ENCODE measurements at places on chromosomes 4 and X.

DNA sequence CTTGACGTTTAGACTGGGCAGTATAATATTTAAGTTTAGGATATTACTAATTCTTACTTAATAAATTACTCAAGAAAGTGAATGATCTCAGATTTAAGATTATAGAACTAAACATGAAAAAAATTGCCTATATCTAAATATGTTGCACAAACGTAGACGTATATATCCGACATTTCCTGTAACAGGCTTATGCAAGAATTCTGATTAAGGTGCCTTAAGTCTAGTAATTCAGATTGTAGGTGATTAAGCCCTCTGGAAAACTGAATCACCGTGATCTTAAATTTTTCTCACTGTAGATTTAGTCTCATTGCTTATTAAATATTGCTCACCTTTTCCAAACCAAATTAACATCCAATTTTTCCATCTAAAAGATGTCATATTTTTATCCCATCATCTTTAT, 24.0 kb downstream of the ATXN3L start:
- DNase-seq = no peak

GRCh38 chr4:116486401-116486800, 599.0 kb downstream of the TRAM1L1 start:
- no peak for DNase-seq

- no peak for DNase-seq
Measured at GRCh38 chr4:134747108-134747805, 545.7 kb upstream of the PABPC4L start.

DNA sequence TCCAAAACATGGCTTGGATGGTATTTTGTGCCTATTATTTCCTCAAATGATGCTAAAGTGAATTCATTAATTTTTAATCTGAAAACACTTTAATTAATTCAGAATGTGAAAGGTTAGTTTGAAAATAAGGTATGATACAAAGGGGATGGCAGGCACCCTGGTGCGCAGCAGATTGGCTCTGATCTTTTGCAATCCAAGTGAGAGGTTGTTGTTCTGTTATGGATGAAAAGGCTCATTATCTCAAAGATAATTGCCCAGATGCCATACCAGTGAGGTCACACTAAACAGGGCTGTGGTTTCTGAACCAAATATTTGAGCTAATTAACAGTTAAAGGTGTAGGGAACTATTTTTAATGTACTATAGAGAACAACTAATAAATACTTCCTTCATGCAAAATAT, 504.9 kb downstream of the RAPGEF2 start:
- DNase-seq = peak; percentile 62

DNA sequence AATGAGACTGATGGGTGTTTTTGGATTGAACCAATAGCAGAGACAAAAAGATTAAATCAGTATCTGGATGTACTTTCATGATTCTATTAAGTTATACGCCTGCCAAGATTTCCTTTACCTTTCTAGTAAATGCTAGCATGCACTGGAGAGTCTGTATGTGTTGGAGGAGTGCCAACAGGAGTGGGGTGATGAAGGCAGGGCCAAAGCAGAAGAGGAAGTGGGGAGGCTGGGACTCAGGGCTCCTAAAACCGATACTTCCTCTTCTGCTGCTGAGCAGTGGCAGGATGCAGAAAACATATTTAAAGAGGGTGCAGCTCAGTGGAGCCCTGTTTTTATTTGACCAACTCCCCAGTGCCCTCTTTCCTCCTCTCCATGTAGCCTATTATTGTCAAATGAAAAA, 5.6 kb downstream of the CYSLTR1 start:
- DNase-seq = no peak

DNA sequence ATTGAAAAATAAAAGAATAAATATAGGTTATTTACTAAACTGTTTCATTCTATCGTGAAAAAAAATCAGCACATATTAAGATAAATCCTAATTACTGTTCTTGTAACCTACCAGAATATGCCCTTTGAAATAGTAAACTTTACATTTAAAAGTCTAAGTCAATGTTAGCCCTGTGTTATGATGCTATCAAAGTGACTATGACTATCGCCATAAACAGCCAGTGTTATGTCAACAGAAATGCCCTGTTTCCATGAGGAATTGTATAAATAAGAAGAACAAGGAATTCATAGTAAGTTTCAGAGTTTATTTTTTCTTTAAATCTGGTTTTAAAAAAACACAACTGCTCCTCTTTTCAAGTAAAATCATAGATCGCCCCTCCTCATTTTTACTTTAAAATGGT, 11.4 kb downstream of the NR3C2 start:
- DNase-seq = no peak

GRCh38 chr4:148200960-148201359, 241.3 kb downstream of the NR3C2 start:
- no peak for DNase-seq

DNA sequence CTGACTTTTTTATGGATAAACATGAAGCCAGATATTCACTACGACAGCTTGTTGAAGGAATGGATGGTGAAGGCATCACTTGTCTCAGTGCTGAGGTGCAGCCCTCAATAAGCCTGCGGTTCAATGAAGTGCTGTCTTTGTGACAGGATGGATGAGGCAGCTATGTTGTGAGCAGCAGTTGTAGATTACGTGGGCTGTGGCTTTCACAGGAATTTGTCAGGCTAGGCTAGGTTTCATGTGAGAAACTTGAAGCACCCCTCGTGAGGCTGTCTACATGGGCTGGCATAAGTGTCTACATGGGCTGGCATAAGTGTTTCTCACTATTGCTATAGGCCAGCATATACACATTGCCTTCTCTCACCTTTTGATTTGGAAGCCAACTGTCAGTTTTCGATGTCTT, 1050.0 kb downstream of the ADGRL3 start:
- no peak for DNase-seq

GRCh38 chrX:100424012-100424411, 13.9 kb upstream of the PCDH19 start:
- DNase-seq = no peak

- DNase-seq = no peak
Measured at GRCh38 chrX:96376266-96376665, 308.4 kb upstream of the DIAPH2 start.

GRCh38 chrX:15310117-15310516, 5.3 kb downstream of the ASB11 start:
- no peak for DNase-seq

GRCh38 chr4:186709517-186709916, 14.1 kb downstream of the FAT1 start:
- no peak for DNase-seq

DNA sequence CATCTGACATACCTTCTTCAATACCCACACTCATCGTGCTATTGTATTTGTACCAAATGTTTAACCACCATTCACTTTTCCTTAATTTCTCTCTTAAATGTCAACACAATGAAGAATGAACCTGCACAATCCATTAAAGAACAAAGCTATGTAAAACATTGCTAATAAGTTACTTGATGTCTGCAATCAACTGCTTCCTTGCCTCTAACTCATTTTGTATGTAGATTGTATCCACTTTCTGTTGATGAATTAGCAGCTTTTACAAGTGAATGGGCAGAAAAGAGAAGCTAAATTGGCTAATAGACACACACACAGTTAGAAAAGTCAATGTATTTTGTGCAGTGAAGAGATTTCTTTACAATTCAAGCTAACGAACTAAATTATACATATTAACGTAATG, 212.5 kb upstream of the NDST3 start:
- DNase-seq = no peak

GRCh38 chr4:64581422-64581821, 172.2 kb upstream of the TECRL start:
- peak; percentile 10 for DNase-seq

- peak; percentile 38 for DNase-seq
Measured at GRCh38 chr4:57158762-57159161, 48.6 kb upstream of the IGFBP7 start.

DNA sequence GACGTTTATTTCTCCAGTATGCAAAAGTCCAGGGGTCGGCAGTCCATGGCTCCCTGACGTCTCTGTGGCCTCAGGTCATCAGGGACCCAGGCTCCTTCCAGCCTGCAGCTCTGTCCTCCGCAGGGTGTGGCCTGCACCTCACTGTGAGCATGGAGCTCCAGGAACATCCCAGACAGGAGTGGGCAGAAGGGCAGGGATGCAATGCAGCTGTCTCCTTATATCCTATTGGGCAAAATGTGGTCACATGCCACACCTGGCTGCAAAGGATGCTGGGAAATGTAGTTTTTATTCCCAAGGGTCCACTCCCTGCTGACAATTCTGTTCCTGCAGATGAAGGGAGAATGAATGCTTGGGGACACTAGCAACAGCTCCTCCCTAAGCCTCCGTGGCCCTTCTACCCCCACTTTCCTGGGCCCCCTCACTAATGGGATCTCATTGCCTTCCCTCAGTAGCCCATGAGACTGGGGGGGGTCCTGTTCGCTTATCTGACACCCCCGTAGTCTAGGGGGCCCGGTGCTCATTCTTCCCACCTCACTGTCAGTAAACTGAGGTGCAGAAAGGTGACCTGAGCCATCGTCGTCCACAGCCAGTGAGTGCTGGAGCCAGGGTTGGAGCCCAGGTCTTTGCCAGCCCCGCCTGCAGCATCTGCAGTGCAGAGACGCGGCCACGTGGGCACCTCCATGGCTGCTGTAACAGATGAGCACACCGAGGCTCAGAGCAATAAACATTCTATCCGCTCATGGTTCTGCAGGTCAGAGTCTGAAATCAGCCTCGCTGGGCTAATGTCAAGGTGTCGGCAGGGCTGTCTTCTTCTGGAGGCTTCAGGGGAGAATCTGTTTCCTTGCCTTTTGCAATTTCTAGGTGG, 5.9 kb upstream of the GRPEL1 start:
- peak; percentile 39 for DNase-seq

DNA sequence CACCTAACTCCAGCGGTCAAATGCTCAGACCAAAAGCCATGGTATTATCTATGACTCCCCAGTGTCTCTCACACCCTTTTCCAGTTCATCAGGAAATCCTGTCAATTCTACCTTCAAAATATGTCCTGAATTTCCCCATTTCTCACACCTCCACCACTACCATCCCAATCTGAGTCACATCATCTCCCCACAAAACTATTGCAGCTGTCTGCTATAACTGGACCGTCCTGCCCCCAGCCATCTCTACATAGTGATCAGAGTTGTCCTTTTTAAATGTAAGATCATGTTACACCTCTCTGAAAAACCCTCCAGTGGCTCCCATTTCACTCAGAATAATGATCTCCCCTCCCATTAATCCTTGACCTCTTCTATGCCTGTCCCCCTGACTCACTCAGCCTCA, 6.8 kb upstream of the ODAPH start:
- DNase-seq = no peak

DNA sequence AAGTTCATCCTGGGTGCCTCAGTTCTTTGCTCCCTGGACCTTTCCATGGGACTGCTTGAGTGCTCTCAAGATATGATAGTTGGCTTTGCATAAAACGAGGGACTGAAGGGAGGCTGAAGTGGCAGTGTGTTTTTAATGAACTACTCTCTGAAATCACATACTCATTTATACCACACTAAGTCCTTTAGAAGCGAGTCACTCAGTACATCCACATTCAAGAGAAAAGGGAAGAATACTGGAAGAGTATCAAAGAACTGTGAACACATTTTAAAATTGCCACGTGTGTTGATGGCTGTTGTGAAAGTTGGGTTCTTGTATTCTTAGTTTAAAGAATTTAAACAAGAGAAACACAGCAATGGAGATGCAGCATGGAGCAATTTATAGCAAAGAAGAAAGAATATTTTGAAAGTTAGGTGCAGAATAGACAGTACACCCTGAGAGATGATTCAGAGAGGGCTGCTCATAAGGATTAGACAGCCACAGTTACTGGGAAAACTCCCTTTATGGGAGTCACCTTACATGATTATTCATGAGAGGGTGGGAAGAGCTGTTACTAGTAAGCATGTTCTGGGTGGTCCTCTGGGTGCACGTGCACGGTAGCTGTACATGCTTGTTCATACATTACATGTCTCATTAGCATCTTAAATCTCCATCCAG, 380.7 kb downstream of the ADGRL3 start:
- no peak for DNase-seq

DNA sequence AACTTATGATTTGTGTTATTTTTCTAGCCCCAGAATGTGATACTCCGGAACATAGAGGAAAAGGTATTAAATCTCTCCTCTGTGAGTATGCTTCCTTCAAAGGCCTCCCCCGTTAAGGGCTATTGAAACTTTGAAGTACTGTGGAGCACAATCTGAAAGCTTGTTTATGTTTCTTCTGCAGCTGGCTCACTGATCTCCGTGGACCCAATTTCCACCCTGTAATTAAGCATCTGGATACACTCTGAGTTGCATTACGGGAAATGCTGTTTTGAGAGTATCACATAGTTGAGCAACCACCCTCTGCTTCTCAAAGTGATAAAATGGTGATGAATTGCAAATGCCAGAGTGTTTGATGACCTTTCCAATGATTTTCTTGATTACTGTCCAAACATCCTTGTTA, 296.8 kb upstream of the PABPC5 start:
- no peak for DNase-seq

- DNase-seq = no peak
Measured at GRCh38 chr4:171561419-171561818, 251.8 kb upstream of the GALNTL6 start.

- no peak for DNase-seq
Measured at GRCh38 chr4:149555799-149556198, 259.8 kb downstream of the IQCM start.

- no peak for DNase-seq
Measured at GRCh38 chr4:30755346-30755745, 35.2 kb downstream of the PCDH7 start.
